AG04450 (cell line): ENCODE measurements at places on chromosomes 2 and 18.
A peak's percentile ranks its signal among the peaks of the same experiment; 100 is the strongest.

- no peak for DNase-seq
Measured at GRCh38 chr2:153939124-153939796, 67.5 kb downstream of the GALNT13 start.

- DNase-seq, result peak; percentile 68
Measured at GRCh38 chr2:188292348-188293239, 920 bp downstream of the GULP1 start.

- DNase-seq, result no peak
Measured at GRCh38 chr2:54945391-54946219, 104.6 kb downstream of the RTN4 start.

DNA sequence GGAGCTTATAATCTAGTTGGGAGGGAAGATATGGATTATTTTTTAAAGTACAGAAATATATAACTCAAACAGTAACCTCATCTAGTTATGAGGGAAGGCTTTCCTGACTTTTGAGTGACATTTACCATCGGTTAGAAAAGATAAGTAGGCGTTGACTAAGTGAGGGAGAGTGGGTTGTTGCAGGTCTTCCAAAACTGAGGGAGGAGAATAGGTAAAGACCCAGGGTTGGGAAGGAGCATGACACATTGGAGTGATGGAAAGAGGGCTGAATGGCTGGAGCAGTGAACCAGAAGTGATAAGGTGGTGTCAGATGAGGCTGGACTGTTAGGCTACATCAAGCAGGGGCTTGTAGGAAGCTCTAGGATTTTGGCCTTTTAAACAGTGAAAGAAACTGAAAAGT, 10.6 kb upstream of the NUP35 start:
- no peak for DNase-seq
